Hematopoietic multipotent progenitor cell treated with erythropoietin and hydrocortisone succinate and interleukin-3 and kit ligand, for 17 days (in vitro differentiated cells): ENCODE measurements at places on chromosomes 4 and X.

GRCh38 chr4:16617435-16617834 is 281.0 kb downstream of the LDB2 start:
- no peak for DNase-seq

DNA sequence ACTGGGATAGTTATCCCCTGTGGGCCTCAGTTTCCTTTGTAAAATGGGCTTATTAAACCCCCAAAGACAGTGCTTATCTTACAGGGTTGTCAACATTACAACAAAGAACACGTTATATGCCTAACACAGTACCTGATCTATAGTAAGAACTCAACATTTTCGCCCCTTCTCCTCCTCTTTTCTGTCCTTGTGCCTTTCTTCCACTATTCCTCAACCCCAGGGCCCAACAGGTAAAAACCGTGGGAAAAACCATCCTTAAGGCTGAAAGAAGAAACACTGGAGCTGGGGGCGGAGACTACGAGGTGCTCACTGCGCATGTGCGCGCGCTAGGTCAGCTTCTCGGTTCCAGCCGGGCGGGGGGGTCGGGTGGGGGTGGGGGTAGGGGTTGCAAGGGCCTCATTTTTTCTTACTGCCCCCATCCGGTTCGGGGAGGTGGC is 426 bp upstream of the XIAP start:
- peak; percentile 84 for DNase-seq

DNA sequence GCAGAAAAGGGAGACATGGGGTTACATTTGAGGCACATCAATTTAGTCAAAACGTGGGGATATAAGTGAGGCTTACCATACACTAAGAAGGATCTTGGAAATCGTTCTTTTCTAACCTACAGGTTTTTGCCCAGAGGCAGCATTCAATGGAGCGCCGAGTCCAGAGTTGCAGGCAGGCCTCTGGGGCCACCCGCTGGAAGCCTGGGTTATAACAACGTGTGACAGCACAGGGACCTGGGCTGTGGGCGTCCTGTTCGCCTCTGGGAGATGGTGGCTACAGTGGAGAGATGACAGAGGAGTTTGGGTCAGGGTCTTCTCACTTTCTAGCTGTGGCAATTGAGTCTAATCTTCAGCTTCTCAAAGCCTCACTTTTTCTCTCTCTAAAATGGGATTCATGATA is 53.9 kb downstream of the ENPP6 start:
- DNase-seq, result no peak

- DNase-seq, result no peak
Measured at GRCh38 chr4:144634978-144635747, 10.8 kb upstream of the HHIP start.

GRCh38 chr4:576991-577498 is 950 bp upstream of the TMEM271 start:
- DNase-seq, result no peak

DNA sequence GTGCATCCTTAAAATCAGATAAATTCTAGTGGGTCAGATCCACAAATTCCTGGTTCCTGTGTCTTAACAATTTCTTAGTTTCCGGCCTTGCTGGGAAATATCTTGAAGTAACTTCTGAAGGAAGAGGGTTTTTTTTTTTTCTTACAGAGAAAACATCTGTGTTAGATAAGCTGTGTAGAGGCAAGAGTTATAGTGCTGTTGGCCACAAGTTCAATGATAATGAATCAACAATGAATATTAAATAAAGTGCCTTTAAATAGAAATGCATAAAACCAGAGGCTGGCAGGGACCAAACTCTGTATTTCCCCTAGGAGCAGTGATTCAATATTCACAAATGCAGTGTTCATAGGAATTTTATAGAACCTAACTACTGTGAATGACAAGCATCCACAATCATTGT is 711.9 kb upstream of the ATOH1 start:
- DNase-seq, result no peak

DNA sequence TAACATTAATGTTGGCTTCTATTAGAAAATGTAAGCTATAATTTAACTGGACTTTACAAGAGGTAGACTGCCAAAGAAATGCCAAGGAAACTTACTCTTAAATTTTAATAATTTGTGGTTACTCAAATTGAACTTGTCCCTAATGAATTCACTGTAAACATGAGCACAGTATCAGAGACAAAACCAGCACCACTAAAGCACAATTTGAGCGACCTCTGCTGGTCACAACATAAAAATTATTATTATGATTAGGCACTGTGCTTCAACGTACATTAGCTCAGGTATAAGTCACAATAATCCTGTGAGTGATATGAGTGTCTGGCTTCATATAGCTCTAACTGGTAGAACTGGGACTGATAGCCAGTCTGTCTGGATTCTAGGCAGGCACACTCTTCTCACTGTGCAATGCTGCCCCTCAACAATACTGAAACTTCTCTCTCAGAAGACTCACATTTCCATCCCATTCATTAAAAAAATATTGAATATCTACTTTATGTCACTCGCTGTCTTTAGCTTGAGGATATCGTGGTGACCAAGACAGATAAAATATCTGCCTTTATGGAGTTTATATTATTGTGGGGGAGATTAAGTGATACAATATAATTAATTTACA is 8.0 kb downstream of the NUDT6 start:
- peak; percentile 67 for DNase-seq

GRCh38 chrX:133674726-133675470 is 259.6 kb upstream of the GPC4 start:
- no peak for DNase-seq

DNA sequence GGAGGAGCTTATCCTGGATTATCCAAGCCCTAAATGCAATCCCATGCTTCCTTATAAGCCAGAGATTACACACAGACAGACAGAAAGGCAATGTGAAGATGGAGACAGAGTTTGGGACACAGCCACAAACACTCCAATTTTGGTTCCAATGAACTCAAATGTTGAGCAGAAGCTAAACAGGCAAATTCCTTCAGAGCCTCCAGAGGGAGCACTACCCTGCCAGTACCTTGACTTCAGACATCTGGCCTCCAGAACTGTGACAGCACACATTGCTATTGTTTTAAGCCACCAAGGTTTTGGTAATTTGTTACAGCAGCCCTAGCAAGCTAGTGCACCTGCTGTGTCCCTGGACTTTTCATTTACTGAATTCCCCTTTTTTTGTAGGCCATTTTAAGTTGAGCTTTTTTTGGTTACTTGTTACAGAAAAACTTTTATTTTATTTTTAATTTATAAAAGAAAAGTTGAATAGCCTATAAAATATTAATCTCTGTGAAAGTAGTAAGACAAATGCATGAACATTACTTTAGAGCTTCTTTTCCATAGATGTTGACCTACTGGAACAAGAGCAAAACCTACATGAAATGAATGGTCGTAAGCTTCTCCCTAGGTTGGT is 33.4 kb upstream of the SRD5A3 start:
- DNase-seq, result peak; percentile 24

DNA sequence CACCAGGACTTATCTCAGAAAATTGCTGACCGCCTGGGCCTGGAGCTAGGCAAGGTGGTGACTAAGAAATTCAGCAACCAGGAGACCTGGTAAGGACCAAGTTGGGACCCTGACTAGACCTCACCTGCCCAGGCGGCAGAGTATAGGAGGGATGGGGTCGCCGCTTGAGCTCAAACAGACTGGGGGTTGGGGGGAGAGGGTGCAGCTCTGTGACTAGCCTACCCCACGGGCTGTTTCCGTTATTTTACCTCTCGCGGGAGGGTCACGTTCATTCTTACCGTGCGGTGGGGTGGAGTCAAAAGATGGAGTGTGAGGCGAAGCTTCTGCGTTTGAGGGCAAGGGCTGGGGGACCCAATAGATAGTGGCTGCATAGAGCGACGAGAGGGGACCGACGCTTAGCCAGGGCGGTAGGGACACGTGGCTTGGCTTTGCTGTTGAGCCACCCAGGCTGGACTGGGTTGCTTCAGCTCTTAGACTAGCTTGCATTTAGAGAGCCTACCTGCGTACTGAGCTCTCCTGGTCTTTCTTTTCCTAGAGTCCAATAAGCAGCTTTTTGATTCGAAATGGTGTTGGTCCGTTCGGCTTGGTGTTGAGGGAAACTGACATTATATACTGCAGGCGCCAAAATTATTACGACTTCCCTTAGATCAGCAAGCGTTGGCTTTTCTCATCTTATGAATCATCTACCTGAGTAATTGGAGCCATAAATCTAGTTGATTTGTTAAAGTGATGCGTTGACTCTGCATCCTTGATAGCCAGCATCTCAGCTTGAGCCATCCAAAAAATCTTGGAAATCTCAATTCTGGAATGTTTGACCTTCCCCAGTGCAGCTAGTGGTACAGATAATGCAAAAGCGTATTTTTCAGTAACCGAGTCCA is 591 bp downstream of the PRPS1 start:
- DNase-seq, result peak; percentile 7

DNA sequence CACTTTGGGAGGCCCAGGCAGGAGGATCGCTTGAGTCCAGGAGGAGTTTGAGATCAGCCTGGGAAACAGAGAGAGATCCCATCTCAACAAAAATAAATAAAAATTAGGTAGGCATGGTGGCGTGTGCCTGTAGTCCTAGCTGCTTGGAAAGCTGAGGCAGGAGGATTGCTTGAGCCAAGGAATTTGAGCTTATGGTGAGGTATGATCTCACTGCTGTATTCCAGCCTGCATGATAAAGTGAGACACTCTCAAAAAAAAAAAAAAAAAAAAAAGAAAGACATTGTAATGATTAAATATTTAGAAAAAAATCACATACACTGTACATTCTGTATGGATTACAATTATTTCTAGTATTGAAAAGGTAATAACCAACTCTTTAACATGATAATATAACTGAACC is 87.1 kb downstream of the SLIT2 start:
- no peak for DNase-seq

- DNase-seq, result no peak
Measured at GRCh38 chrX:30270639-30271038, 23.7 kb downstream of the MAGEB1 start.

GRCh38 chr4:26213317-26213716 is 107.5 kb upstream of the RBPJ start:
- DNase-seq, result no peak

GRCh38 chr4:96240041-96240440 is 400.1 kb downstream of the PDHA2 start:
- no peak for DNase-seq

DNA sequence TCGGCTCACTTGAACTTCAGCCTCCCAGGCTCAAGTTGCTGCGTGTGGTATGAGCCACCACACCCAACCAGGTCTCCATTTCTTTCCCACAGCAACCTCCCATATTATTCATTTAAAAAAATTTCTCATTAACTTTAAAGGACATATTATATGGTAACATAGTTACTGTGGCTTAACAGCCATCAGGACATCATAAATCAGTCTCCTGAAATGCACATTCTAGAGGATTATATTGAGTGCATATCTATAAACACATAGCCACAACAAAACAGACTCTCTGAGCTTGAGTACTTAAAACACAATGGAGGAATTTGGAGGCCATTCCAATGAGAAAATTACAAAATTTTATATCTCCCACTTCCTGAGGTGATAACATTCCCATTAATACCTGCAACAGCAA is 61.5 kb downstream of the CORIN start:
- DNase-seq, result no peak
